ENCODE measurements at places on chromosomes 3 and 15.

GRCh38 chr15:79837846-79838245 lies 59.0 kb downstream of the MTHFS start:
- no peak for ATAC-seq

DNA sequence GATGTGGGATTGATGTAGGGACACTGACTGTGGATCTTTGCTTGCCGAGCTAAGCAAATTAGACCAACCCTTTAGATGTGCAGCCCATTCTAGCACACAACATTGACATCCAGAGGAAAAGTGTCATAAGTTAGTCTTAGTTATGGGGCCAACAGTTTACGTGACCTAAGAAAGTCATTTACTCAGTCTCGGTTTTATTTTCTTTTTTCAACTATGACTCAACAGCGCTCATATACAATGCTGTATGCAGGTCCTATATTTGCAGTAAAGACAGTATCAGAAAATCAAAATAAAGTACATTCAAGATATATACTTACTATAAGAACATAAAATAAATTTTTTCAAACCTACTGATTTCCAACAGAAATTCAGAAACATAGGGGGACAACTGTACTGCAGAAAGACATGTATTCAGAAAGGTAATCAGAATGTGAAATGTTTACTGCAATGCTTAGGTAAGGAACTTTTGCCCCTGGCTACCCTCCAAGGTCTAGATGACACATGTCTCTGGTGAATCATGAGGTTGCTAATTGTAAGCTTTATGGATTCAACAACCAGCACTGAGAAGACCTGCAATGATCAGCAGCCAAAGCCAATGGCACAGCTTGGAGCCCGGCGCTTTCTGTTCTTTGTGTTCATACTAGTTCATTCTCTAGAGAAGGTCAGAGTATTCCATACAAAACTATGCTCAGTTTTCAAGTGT lies 317.5 kb upstream of the CNTN6 start:
- ATAC-seq: no peak

- ATAC-seq: no peak
Observed at GRCh38 chr3:26932752-26933151, 310.2 kb downstream of the LRRC3B start.

GRCh38 chr15:97072545-97072944 lies 742.0 kb downstream of the NR2F2 start:
- ATAC-seq: no peak

DNA sequence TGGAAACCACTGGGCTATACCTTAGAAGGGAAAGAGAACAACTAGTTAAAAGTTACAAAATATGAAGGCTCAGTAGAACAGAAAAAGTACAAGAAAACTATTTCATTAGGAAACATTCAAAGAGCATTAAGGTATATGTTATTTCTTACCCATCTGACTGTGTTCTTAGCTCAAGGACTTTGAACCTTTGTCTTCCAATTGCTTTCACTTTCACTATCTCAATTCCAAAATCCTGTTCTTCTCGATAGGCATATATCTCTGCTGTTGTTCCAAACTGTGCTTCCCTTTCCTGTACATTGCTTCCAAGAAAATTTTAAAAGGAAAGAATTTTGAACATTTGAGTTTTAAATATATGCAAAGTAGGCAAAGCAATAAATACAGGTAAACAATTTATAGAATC lies 6.9 kb downstream of the CRBN start:
- peak; percentile 58 for ATAC-seq

GRCh38 chr15:81968691-81969090 lies 77.1 kb downstream of the MEX3B start:
- no peak for ATAC-seq

- no peak for ATAC-seq
Observed at GRCh38 chr3:10764259-10765051, 51.6 kb upstream of the SLC6A11 start.

- no peak for ATAC-seq
Observed at GRCh38 chr3:106380232-106380631, 511.4 kb upstream of the CBLB start.

DNA sequence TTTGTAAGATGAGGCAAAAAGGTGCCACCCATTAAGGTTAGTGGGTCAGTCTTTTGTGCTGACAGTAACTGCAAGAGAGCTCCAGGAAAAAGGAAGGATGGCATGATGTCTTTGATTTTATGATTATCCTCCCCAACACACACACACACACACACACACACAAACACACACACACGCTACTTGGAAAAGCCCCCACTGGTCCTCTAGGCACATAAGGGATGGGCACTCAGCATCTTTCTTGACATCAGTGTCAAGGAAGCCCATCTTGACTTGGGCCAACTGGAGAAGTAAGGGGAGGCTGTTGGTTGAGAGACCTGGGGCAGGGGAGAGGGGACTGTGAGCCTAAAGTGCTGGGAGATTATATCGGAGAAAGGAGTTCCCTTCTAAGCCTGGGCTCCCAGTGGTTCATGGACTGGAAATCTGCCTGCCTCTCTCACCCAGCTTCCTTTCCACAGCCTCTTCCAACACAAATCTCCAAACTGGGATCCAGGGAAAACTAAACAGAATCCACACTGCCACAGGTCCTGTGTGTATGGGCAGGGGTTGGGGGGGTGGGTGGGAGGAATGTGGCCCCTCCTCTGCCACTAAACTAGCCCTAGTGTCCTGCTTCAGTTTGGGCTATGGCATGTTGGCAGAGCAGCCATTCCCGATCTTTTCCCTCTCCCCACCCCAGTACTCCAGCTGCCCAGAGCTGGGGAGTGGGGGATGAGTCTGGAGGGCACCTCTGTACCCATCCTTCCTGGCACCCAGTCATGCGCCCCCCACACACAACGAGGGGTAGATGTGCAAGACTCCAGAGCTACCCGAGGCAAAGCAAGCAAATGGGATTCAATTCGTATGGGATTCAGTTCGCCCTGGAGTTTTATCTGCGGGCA lies 1.6 kb downstream of the AMOTL2 start:
- ATAC-seq: no peak

DNA sequence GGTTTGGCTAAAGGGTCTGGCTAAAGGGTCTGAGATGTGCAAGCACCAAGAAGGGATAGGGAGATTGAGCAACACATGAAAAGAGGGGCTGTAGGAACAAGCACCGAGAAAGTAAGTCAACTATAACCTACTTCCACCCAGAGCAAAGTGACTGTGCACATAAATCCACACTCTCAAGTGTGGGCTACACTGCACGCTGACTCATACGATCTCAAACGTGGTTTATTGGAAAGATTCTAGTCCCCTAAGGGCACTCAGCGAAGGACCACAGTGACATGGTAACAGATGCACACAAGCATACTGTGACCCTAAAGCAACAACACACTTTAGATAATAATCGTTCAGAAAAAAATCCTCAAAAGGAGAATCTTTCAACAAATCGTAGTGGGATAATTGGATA lies 48.0 kb downstream of the EHHADH start:
- no peak for ATAC-seq

GRCh38 chr3:33096093-33096868 lies 665 bp downstream of the GLB1 start:
- ATAC-seq: peak; percentile 55

GRCh38 chr3:175726228-175726627 lies 867.1 kb downstream of the NAALADL2 start:
- no peak for ATAC-seq

DNA sequence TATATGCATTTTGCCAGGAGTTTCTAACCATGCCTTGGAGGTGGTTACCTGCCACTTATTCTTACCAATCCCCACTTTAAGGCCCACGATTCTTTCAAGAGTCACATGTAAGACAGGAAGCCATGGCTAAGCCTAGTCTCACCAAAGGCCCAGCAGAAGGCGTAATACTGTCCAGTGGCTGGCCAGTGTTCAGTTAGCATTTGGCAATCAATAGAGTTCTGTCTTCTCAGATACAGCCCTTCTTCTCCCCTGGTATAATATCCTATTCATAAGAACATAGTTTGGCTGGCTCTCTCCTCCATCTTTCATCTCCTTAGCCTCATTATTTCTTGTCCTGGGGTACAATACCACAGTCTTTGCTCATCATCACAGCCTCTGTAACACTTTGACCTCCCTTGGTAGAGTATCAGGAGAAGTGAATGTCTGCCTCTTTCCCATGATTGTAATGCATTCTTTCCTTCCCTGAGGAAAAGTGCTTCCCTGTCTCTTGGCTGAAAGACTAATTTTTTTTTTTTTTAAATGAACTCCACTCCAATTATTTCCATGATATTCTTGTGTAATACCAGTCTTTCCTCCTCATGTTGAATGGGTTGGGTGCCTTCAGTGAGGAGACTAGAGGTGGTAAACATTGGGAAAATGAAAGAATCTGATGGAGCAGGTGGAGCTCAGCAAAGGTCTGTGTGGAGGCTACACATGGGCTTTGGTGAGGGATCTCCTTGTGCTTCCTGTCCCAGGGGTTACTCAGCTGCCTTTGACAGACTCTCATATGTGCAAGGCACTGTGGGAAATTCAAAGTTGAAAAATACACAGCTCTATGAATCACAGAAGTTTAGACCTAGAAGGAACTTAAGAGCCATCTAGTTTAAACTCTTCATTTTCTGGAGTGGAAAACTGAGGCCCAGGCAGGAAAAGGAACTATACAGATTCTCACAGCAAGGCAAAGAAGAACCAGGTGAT lies 218.2 kb downstream of the P3H2 start:
- ATAC-seq: no peak

GRCh38 chr15:67043939-67044771 lies 21.2 kb upstream of the SMAD3 start:
- no peak for ATAC-seq

DNA sequence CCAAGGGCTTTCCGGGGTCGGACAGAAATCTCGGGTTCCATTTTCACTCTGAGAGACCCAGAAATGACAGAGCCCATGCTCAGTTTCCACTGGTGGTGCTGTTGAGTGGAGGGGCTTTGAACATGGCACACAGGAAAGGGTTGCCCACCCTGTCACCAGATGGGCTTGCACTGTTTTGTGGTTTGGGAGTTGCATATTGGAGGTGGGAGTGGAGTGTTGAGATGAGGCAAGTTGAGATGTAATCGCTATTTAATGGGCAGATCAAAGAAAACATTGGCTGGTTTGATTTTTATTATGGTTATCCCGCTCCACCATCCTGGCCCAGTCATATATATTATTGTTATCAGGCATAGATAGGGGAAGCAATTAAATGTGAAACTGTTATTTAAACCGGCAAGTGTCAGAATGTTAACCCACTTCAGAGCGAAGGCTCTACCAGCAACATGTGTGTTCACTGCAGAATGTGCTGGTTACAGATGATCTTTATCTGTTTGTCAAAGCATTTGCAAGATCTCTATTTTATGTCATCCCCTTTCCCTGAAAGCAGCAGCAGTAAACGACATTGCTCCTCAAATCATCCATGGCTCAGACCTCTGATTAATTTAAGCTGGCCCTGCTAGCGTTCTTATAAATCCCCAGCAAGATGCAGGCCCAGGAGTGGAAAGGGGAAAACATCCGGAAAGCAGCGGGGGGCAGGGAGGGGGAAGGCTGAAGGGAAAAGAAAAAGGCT lies 58.3 kb upstream of the TSEN2 start:
- ATAC-seq: no peak

DNA sequence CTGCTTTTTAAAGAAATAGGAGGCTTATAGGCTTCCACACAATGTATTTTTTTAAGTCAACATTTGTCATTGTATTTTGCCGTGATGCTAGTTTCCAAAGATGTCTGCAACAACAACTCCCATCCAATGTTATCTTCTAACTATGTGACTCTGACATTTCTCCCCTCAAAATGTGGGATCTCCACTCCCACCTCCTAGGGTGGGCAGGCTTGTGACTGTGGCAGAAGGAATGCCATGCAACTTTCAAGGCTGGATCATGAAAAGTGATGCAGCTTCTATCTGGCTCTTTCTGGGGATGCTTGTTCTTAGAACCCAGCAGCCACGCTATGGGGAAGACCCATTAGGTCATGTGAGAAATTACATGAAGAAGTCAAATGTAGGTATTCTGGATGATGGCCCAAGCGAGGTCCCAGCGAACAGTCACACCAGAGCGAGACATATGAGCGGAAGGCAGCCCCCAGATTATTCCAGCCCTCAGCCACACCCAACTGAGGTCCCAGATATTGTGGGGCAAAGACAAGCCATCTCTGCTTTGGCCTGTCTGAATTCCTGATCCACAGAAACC lies 124.3 kb downstream of the BDH1 start:
- no peak for ATAC-seq

DNA sequence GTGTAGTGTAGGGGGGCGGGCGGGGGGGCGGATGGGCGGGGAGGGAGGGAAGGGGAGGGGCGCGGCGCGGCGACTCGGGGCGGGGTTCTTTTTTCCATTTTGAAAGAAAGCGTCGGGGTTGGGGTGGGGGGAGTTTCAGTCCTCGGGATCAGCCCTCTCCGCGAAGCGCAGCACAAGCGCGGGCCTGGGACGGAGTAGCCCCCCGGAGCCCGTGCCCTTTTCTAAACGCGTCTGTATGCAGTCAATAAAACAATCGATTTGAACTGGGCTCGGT lies 6.1 kb downstream of the ISLR2 start:
- ATAC-seq: no peak

DNA sequence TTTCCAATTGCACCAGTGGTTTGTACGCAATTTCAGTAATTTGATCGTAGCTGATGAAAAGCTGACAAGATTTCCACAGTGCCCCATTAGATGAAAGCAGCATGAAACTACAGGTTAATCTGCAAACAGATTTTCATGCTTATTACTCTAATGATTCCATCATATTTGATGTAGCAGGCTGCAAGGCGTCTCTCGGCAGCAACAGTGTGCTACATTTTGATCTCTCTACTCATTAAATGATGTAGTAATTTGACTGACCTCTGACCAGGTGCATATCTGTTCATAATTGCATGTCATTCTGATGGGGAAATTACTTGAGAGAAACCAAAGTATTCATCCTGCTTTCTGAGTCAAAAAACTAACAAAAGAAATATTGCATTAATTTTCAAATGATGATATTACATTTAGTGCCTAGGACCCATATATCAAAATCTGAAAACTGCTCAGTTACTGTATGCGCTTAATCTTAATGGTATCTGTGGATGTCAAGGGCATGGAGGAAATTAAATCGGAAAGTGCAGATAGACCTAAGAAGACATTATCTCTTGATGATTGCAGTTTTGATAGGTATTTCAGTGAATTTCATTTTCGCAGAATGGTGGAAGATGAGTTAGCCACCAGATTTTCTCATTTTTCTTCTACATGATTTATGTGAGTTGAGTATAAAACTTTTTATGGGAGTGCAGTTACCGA lies 198.5 kb downstream of the RSRC1 start:
- no peak for ATAC-seq

DNA sequence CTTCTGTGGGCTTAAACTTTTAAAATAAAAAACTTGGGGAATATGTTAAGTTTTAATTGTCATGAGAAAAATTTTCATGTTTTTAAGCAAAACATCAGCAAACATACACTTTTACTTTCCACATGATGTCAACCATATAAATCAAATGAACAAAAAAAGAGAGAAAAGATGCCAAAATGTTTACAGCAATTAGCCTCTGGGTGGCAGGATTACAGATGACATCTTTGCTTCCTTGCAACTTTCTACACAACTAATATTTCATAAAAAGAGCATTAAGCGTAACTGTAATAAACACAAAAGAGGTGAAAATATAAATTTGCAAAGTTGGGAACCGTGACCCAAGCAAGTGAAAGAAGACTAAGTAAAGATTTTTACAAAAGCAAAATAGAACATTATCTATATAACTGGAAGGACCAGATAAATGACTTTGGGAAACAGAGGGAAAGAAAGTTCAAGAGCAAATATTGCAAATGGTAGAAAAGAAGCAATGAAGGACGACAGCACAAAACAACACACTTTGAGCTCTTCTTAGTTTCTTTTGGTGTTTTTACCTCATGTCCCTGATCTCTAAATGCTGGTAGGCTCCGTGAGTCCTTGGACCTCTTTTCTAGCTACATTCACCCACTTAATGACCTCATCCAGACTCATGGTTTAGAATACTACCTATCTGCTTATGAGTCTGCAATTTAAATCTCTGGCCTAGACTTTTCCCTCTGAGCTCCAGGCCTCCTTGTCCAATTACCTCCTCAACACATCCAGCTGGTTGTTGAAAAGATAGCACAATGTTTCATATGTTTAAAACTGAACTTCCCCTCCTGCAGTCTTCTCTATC lies 9.4 kb downstream of the TP53BP1 start:
- ATAC-seq: no peak

Data from activated CD4-positive, CD25-positive, alpha-beta regulatory T cell treated with anti-CD3 and anti-CD28 coated beads, Interleukin-2, amount 50 U/mL, for 24 hours (primary cell).